NCI-H187 (cell line): ENCODE measurements at places on chromosomes 3 and 15.

GRCh38 chr3:42850263-42850662 is 25.4 kb downstream of the CYP8B1 start:
- DNase-seq = no peak

DNA sequence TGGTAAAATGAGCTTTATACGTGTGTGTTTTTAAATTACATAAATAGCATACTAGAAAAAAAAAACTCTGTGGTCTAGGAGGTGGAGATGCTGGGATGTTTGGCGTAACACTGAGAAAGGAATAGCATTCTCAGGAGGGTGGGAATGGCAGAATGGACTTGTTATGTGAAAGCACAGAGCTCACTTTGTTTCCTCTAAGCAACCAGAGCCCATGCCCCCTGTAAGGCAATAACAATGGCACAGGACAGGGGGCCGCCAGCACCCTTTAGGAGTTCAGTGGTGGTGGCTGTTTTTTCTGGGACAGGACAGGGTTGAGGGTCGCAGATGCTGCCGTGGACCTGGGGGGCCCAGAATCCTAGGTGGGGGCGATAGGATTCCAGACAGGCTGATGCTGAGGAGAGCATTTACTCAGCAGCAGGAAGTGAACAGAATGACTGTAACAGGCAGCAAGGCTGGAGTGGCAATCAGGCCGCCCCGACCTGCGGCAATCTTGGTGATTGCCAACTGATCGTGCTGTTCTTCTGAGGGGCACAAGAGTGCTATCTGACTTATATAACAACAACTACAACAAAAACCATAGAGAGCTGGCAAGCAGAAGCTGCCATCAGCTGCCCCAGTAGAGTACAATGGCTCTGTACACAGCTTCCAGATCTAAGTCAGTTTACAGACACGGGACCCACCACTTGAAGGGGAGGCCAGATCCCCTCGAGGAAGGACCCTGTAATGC is 160.4 kb downstream of the UACA start:
- DNase-seq = no peak

- peak; percentile 16 for DNase-seq
Observed at GRCh38 chr3:188868803-188869202, 303.0 kb upstream of the TPRG1 start.

DNA sequence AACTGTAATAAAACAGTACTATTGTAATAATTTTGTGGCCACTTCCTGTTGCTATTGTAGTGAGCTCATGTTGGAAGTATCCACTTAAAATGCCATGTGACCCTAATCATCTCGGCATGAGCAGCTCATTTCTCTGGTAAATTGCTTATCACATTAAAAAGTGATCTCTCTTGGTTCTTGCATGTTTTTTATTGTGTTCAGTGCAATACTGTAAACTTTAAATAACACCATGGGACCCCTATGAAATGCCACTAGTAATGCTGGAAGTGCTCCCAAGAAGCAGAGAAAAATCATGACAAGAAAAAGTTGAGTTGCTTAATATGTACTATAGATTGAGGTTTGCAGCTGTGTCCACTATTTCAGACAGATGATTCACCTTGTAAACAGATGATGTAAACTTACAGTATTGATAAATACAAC is 45.6 kb downstream of the NMD3 start:
- no peak for DNase-seq

- no peak for DNase-seq
Observed at GRCh38 chr3:153163393-153163724, 1.3 kb downstream of the RAP2B start.

GRCh38 chr15:52804526-52805081 is 14.5 kb upstream of the ONECUT1 start:
- DNase-seq = no peak

DNA sequence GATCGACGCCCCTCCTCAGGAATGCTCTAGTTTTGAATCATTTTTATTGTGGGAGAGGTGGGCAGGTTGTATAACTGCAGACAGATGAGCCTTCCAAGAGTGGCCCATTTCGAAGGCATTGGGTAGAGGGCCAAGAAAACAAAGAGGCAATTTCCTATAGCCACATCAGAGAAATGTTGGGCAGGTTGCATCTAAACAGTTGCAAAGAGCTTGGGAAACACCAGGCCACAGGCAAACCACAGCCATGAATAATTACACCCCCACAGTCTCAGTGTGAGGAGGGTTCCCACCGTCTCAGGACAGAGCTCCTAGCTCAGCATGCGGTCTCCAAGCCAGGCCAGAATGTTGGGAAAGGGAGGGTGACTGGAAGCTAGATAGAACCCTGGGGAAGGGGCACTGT is 257.3 kb downstream of the ABHD5 start:
- no peak for DNase-seq

DNA sequence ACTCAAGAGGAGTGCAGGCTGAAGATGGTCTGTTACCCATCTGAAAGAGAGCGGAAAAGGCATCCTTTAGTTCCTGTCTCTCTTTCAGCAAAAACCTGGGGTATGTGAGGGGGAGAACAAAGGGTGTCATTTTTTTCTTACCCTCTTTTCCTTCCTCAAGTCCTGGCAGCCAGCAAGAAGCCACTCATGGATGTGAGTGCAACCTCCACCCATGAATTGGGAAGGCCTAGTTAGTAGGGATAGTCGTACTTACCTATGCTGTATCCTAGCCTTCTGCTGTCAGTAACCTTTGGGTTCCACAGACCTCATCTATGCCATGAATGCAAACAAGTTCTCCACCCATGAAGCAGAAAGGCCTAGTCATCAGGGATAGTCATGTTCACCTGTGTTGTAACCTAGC is 472.8 kb downstream of the ZIC1 start:
- DNase-seq = no peak

DNA sequence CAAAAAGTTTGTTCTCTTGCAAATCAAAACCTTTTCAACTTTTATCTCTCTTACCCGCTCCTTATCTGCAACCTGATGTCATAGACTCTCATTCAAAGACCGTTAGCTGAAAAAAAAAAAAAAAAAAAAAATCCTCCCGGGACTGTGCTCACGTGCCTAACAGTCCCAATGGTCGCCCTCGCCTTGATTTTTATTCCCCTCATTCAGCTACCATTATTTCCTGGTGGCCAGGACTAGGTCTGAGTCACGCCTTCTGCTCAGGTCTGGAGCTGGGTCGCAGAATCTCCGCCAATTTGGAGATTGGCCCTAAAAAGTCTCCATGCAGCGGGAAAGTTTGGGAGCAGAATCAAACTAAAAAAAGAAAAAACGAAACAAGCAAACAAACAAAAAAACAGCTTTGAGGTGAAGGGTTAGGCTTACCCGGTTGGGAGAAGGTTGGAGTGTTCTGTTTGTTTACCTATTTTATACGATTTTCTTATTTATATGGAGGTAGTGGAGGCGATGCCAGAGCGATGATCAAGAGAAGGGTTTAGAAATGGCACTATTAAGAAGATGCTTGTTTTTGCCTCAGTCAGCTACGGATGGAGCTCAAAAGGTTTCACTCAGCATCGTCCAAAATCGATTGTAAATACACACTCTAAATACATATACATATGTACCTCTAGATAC is 51.1 kb downstream of the ZIC4 start:
- DNase-seq = no peak

DNA sequence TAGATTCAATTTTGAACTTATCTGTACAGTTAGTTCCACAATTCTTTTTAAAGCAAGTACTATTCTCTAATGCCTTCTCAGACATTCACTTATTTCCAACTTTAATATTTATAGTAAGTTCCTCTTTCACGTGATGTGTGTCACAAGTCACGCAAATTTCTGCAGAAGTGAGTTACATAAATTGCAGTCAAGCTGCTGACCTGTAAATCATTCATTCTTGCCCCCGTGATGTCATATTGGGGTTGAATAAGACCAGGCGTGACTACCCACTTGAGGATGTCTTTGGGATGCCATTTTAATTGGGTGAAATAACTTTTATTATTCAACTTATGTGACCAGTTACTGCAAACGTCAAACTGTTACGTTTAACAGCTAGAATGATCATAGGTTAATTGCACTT is 15.1 kb downstream of the PPARG start:
- no peak for DNase-seq

GRCh38 chr3:99484871-99485270 is 153.5 kb upstream of the COL8A1 start:
- no peak for DNase-seq

- DNase-seq = no peak
Observed at GRCh38 chr3:68936856-68937255, 4.5 kb upstream of the TAFA4 start.

DNA sequence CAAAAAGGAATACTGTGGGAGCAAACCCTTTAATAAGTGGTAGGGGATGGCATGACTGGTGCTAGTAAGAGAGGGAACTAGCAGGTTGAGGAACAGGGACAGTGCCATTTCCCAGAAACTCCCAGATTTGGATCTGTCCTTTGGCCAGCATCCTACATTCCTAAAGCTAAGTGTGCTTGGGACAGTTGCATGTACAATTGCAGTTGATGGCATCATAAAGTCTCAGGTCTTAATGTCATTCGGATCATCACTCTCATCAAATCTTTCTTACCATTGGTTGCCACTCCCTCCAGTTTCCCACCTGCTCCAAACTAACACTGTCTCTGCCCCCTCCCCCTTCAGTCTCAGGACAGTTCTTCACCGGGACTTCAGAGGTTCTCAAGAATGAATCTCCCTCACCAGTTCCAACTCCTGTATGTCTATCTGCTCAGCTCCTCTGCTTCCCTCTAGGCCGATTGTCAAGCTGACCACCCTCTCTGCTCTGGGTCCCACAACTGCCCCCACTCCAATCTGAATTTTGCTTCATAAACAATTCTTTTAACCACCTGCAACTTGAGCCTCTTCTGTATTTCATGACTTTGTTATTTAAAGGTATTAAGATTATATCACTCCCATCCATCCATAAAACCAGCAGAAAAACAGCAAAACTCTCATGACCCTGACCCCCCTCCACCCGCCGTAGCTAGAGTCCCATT is 260.8 kb downstream of the CGGBP1 start:
- DNase-seq = no peak

GRCh38 chr15:92970656-92971055 is 70.5 kb downstream of the CHD2 start:
- no peak for DNase-seq

GRCh38 chr15:74011610-74012009 is 17.1 kb downstream of the PML start:
- DNase-seq = no peak

GRCh38 chr3:127555108-127555507 is 35.4 kb downstream of the TPRA1 start:
- DNase-seq = no peak

DNA sequence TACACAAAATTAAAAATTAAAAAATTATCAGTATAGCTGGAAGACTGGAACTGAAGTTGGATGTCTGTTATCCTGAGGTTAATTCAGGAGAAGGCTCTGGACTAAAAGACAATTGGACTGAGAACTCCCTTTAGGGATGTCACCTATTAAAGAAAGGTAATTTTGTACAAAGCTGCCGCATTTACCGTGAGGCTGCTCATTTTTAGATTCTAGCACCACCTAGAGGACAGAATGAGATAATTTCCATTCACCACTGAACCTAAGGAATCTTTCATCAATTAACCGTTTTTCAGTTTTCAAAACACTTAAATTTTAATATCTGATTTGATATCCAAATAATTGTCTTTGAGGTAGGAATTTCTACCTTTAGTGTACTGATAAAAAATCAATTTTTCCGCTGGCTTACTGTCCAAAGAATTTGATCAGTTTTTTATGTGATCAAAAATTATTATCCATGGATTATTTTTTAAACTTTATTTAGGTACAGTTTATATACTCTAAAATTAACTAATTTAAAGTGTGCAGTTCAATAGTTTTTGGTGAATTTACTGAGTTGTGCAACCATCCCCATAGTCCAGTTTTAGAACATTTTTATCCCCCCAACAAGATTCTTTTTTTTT is 106.7 kb upstream of the TNIK start:
- no peak for DNase-seq

DNA sequence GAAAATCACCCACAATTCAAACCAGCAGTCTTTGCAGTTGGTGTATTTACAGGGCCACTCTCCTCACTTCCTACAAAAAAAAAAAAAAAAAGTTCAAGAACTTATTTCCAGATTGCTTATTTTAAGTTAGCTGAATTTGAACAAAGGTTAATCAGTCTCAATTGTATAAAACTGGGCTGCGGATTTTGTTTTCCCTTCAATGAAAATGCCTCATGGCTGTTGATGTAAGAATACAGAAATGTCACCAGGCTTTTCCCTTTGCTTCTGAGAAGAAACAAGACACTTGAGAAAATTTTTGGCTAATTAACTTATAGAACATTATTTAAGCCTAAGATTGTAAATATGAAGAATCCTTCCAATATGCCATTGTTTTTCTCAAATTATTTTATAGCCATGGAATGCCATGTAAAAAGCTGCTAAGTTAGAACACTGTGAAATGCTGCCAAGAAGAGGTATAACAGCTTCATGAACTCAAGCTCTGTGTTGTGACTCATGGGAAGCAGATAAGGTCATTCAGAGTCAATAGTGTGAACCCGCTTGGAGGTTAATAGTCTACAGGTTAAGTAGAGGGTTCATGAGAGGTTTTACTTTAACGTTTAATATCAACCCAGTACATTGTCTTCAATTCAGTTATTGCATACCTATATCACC is 84.3 kb upstream of the ABI3BP start:
- DNase-seq = no peak

GRCh38 chr3:73451301-73451944 is 173.3 kb downstream of the PDZRN3 start:
- no peak for DNase-seq

- no peak for DNase-seq
Observed at GRCh38 chr15:77143616-77144015, 72.7 kb upstream of the TSPAN3 start.

GRCh38 chr3:57727106-57727505 is 29.0 kb upstream of the SLMAP start:
- DNase-seq = no peak

- DNase-seq = no peak
Observed at GRCh38 chr3:114221165-114221880, 16.1 kb downstream of the ZNF80 start.

GRCh38 chr3:14823393-14823792 is 4.6 kb downstream of the FGD5 start:
- DNase-seq = no peak

DNA sequence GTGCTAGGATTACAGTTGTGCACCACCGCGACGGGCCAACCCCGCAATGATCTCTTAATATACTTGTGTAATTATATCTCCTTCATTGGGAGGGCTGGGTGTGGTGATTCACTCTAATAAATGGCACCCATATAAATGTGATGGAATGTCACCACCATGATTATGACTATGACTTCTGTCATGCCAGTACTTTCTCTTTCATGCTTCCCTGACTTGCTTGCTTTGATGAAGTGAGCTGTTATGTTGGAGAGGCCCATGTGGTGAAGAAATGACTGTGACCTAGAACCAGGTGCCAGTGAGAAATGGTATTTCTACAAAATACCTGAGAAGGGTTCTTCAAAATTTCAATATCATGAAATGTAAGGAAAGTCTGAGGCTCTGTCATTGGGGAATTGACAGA is 24.4 kb upstream of the TP63 start:
- DNase-seq = no peak

DNA sequence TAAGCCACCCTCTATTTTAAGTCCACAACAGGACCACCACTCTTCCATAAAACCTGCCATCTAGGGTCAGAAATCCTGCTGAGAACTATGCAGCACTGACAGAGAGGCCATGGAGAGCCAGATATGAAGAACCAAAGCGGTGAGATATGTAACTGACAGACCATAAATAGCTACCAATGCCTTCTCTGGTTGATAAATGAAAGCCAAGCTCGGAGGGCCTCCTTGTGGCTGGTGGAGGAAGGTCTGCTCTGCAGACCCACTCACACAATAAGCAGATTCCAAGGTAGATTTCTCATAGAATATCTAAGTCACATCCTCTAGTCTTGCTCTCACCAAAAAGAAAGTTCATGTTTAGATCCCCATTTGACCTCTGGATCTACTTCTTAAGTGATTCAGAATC is 38.9 kb downstream of the RYK start:
- DNase-seq = no peak

GRCh38 chr3:71591101-71591500 is 7.6 kb upstream of the FOXP1 start:
- DNase-seq = no peak
